GM04503 (cell line): ENCODE measurements at places on chromosomes 4 and X.

- no peak for DNase-seq
Observed at GRCh38 chr4:59729321-59729720, 1470.8 kb upstream of the ADGRL3 start.

GRCh38 chr4:53576071-53576617 is 15.1 kb downstream of the LNX1 start:
- no peak for DNase-seq

DNA sequence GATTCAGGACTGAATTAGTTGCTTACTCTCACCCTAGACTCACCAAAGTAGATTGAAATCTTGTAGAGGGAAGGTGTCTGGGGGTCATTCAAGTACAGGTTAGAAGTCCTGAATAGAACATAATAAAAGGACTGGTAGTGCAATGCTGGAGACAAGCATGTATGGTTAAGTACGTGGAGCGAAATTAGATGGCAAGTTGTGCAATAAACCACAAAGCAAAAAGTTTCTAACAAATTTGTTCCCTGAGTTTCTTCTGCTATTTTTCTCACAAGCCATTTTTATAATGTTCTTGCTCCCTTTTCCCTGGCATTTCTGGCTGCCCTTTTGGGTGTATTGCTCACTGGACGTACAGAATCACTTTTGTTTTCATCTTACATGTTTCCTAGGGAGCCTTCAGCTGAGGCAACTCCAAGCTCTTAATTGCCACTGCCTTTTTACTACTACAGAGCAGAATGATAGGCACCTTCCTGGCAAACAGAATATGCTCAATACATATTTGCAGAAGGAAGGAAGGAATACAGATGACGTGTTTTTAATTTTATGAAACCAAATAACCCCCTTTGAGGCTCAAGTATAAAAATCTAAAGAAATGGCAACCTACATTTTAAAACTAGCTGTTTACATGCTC is 23.4 kb downstream of the LANCL3 start:
- no peak for DNase-seq

DNA sequence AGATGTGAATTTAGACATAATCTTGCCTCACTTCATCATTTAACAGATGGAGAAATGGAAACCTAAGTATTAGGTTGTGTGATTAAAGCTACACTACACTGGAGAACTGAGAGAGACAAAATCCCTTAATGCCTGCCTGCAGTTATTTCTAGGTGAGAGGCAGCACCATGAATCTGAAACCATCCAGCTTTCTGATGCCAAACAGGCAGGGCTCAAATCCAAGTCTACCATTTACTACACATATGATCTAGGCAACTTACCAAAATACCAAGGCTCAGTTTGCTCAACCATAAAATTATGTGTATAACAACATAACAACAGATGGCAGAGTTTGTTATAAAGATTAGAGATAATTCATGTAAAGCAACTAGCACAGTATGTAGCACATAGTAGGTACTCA is 38.7 kb downstream of the GABRA4 start:
- no peak for DNase-seq

DNA sequence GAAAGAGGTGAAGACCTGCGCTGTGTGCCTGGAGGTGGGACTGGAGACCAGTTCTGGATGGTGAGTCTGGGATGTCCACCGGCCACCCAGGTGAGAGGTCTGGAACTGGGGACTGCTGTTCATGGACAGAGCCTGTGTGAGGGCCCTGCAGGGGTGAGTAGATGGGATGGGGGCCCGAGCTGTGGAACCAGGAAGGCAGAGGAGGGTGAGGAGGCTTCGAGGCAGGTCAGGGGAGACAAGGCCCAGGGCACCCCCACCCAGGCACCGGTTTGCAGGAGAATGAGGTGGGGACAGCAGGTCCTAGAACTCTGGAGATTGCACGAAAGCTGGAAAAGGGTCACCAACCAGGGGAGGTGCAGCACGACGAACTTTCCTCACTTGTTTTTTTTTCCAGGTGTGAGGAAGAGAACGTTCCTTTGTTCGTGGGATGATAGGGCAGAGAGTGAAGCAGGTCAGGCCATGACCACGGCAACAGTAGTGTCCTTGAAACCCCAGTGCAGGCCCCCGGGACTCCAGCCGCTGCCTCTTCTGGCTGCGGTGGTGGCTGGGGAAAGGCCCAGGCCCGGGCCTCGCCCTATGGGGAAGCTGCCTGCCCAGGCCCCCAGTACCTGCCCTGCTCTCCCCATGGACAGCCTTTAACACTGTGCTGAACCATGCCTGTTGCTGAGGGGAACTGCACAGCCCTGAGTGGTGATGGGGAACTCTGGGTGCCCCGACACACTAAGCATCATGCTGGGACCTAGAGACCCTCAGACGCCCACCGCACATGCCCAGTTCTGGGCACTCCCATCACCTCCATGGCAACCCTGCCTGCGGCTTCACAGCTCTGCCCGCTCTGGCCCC is 22.9 kb downstream of the TNIP2 start:
- no peak for DNase-seq
